ENCODE measurements at places on chromosomes 1 and 21.

- DNase-seq, result no peak
These were observed 80.6 kb downstream of the TGFBR3 start for GRCh38 chr1:91805311-91805801.

- peak; percentile 92 for DNase-seq
These were observed 430.9 kb downstream of the HLX start for GRCh38 chr1:221310180-221310579.

DNA sequence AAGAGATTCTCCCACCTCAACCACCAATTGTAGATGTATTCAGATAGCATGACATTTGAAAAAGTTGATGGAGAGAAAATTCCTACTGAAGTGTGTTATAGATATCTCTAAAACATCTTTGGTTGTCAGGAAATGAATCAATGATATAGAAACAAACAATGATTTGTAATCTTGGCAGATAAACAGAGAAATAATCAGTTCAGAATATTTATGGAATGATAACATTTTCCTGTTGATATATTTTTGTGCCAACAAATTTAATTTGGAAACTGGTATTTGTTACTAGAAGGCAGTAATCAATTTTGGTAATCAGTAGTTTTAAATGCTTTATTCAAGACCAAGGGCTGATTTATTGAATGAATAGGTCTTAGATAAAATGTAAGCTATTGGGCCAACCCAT is 695.6 kb downstream of the USP25 start:
- DNase-seq, result no peak

DNA sequence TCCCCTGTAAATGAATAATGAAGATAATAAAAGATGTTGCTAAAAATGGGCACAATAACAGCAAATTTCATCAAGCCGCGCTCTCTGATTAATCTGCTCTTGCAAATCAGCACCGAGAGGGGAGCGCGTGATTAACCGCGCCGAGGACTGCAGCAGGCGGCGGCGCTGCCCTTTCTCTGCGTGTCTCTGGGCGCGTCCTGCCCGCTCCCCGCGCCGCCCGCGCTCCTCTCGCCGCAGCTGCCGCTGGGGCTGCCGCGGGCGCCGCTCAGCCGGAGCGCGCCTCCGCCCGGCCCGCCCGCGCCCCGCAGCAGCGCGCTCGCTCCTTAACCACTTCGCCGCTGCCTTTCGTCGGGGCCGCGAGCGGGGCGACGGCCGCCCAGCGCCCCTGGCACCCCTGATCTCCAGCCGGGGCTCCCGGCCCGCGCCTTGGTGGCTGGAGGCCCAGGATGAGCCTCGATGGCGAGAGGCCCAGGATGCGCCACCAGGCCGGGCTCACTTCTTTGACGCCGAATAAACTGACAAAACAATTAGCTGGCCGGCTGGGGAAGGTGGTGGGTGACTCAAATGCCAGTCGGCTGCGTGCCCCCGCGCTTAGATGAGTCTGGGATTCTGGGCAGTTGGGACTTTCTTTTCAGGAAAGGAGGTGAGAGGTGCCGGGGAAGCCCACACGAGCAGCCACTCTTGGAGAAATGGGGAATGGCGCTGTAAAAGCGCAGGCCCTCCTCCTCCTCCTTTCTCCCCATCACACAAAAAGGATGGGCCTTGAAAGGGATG is 221.4 kb upstream of the PKN2 start:
- no peak for DNase-seq

DNA sequence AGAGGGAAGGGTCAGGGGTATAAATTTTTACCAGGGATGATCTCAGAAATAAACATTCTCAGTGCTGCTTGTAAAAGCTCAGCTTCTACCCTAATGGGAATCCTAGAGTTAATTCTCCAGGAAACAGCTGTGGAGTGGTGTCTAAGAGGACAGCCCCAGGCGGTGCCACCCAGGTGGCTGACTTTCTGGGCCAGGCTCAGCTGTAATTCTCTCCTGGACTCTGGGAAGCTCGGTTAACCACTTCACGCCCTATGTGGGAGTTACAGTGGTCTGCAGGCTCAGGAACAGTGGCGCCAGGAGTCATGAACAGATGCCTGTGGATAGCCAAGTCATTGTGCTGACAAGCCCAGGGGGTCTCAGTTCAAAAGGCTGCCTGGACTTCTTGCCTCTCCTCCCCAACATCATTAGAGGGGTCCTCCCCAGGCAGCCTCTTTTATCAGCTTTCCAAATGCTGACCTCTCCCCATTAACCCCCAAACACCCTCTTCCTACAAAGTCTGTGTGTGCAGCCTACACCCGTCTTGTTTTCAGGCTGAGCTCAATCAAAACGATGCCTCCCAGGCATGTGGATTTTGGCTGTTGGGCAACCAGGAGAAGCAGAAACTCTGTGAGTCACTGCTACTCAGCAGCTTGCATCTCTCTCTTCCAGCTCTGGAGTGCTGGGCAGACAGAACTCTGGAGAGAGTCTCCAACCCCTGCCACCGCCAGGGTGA is 1.2 kb downstream of the HHIPL2 start:
- DNase-seq, result no peak

All from NCI-H1436 treated with DMSO at 0.1 percent for 48 hours (cell line).